ENCODE measurements at places on chromosomes 1 and 21.
A peak's percentile ranks its signal among the peaks of the same experiment; 100 is the strongest.

DNA sequence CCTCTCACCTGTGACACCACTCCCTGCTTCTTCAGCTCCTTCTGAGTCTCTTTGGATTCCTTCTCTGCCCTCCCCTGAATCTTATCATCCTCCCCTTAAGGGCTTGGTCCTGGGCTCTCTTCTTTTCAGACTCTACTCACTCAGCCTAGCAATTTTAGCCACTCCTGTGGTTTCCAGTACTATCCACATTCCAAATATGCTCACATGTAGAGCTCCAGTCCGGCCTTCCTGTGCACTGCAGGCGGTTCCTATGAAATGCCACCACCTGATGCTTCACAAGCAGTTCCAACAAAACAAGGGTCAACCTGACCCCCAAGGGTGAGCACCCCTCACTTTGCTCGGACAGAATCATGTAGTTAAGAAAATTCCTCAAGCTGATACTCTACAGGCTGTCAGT, 35.9 kb downstream of the MAB21L3 start:
- DNase-seq, result no peak

DNA sequence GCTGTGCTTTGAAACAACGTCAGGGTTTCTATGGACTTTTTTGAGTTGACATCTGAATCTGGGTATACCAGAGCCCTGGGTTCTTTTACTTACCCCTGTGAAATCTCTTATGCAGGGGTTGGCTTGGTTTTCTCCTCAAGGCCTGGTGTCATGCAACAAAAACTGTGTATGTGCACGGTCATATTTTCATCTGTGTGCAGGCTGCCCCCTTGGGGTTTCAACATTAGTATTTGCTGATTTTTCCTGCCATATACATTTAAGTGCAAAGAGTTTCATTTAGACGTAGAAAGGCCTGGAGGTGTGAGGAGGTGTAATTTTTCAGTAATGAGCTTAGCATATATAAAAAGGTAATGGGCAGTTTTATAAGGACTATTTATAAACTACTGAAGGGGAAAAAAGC, 22.0 kb upstream of the ZBTB18 start:
- DNase-seq, result no peak

DNA sequence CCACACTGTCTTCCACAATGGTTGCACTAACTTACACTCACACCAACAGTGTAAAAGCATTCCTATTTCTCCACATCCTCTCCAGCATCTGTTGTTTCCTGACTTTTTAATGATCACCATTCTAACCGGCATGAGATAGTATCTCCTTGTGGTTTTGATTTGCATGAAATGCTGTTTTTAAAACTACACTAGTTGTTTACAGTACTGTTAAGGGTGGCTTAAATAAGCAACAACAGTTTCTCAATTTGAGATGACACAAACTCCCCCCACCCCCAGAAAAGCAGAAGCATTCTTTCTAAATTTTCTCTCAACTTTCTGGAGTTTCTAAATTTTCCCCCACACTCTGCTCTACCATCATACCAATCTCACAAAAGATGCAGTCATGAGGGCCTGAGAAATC, 7.1 kb upstream of the SLAMF7 start:
- no peak for DNase-seq

GRCh38 chr1:31596737-31597097, 20.4 kb downstream of the TINAGL1 start:
- no peak for DNase-seq

DNA sequence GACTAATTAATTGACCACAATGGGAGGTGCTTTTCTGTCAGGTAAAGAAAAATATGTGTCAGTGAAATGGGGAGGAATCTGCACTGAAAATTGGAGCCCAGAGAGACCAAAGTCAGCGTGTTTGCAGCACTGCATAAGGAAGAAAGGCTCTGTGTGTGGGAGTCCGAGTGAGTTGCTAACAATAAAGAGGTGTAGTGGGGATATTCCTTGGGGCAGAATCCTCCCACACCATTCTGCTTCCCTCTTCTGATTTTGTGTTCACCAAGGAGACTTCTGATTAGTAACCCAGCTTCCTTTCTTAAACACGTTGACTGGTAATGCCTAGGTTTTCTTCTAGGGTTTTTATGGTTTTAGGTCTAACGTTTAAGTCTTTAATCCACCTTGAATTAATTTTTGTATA, 240.5 kb downstream of the RPS6KC1 start:
- DNase-seq, result no peak

GRCh38 chr1:2496087-2496622, 20.1 kb downstream of the PLCH2 start:
- DNase-seq, result no peak

GRCh38 chr1:9676815-9677393, 25.4 kb downstream of the PIK3CD start:
- no peak for DNase-seq

- no peak for DNase-seq
Observed at GRCh38 chr1:200458780-200459179, 48.9 kb upstream of the ZNF281 start.

DNA sequence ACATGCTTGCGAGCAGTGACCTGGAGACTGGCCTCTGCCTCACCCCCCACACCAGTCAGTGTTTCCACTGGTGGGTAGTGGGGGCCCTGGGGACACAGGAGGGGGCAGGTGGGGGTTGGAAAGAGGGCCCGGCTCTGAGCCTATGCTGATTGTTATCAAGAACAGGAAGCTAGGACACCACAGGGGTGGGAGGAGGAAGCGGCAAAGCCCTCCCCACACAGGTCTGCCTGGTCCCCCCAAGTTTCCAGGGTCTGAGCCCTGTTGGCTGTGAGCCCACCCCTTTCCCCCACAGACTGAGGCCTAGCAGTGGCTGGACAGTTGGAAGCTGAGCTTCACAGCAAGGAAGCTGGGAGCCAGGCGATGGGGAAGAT, 1.6 kb upstream of the PTPN7 start:
- peak; percentile 38 for DNase-seq

DNA sequence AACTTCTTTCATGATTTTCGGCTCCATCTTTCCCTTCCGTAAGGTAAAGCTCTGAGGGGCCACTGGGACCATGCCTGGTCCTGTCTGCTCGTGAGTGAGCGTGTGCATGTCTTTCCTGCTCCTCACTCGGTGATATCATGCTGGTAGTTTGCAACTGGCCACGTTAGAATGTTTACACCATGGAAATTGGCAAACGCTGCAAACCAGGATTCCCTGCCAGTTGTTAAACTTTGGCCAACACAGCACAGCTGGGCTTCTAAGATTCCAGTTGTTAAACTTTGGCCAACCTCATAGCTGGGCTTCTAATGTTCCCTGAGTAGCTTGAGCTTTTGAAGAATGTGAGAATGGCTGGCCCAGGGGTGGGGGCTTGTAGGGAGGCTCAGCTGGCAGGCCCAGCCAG, 68.0 kb upstream of the ACTL8 start:
- DNase-seq, result no peak

- no peak for DNase-seq
Observed at GRCh38 chr1:171286032-171286705, 27.8 kb upstream of the FMO4 start.

- no peak for DNase-seq
Observed at GRCh38 chr1:33258788-33259274, 2.5 kb downstream of the ZNF362 start.

DNA sequence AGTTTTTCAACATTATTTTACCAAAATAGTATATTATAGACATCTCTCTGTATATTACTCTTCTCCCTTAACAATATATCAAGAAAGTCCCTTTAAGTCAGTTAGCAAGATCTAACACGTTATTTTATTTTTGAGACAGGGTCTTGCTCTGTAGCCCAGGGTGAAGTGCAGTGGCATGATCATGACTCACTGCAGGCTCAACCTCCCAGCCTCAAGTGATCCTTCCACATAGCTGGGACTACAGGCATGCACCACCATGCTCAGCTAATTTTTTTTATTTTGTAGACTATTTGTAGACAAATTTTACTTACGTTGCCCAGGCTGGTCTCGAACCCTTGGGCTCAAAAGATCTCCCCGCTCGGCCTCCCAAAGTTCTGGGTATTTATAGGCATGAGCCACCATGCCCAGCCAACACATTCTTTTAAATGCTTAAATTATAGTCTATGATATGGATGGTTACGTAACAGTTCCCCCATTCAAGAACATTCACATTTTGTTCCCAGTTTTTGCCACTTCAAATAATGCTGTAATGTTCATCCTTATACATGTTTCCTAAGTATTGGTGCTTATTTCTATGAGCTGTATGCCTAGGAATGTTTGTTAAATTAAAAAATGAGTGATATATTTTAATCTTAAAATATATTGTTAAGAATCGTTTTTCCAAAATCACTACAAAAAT, 70.4 kb downstream of the TUT4 start:
- no peak for DNase-seq

GRCh38 chr1:100398648-100399047, 46.3 kb downstream of the CDC14A start:
- no peak for DNase-seq

DNA sequence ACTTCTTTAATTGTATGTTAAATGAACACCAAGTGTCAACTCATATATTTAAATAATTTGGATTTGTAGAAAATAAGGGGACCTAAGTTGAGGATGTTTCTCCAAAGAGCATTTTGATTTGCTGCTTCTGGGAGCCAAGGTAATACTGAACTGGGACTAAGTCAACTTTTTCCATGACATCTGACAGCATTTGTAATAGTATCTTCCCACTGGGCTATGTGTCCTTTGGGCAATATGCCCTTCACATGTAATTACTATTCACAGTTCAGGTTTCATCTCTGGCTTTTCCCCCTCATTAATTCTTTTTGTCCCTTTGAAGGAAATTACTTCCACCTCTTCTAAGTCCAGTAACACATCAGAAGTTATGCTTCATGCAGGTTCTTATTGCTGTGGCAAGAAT, 36.7 kb upstream of the HP1BP3 start:
- DNase-seq, result no peak

DNA sequence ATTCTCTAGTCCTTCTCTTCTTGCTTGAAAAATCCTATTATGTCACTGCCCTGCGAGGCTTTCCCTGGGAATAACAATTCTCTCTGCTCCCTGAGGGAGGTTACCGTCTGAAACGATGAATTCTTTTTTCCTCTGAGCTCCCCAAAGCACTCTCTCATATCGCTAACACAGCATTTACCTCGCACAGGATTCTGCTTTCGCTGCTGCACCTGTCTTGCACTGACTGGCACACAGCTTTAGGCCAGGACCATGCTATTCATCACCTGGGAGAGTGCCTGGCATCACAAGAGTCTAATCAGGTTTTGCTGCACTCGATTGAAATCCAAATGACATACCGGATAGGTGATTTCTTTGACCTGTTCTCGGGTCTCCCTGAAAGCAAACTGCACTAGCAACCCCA, 52.8 kb upstream of the GNG4 start:
- DNase-seq, result no peak

DNA sequence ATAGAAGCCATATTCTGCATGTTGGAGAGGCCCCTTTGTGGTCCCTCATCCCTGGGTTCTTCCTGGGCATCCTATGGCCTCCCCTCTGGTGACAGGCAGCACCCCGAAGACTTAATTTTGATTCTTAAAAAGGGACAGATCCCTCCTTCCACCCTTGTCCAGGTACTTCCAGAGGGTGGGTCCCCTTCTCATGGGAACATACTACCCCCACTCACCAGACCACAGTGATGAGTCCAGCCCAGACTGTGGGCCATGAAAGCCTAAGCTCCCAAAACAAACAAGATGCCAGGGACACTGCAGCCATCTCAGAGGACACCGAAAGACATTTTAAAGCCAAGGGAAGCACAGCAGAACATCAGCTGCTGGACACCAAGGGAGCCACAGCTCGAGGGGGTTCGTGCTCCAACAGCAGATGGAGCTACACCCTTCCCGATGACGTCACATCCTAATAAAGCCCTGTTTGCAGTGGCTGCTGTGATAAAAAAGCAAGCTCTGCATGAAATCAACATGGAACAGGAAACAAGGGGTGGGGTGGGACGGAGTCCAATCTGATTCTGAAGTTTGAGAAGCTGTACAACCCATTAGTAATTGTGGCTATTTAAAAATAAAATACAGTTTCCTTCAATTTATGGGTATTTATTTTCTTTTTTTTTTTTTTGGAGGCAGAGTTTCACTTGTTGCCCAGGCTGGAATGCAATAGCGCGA, 32.4 kb downstream of the GNB1 start:
- DNase-seq, result no peak

DNA sequence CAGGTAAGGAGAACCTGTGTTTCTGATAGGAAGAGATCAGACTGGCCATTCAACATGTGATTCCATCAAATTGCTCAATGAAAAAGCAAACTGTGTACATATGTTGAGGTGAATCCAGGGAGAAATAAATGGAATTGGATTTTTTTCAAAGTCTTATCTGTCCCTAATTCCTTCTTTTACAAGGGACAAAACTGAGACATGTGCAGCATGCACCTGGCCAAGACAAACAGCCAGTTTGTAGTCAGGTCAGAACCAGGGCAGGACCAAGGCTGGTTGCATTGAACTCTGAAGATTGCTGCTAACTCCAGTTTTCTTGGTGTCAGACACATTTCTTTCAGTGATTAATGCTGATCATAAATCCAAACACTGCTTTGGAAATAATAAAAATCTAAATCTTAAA, 69.6 kb upstream of the CCDC190 start:
- no peak for DNase-seq

DNA sequence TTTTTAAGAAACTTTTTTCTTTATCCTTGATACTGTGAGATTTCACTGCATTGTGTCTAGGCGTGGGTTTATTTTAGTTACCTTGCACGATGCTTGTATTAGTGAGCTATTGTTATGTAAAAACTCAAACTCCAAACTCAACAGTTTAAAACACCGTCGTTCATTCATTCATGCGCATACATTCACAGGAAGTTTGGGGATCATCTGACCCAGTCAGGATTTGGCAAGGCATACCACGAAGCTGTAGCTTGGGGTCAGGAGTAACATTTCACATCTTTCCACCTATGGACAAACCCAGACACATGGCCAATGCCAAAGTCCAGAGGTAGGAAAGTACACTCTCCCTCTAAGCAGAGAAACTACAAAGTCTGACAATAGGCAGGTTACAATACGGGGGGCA, 324.6 kb upstream of the CHRM3 start:
- no peak for DNase-seq

DNA sequence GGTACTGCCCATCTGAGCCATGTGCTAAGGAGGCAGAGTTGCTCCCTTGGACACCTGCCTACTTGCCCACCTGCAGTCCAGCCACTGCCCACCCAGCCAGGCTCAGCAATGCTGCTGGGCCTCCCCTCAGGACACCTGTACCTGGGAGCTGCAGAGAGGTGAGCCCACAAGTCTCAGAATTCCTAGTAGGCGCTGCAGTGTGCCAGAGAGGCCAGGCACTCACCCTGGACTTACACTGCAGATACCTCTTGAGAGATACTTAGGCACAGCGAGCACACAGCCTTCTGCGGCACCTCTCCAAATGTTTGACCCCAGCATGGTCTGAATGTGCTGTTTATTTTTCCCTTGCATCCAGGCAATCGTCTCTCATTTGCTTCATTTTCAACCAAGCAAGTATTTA, 71.0 kb downstream of the PGBD5 start:
- no peak for DNase-seq

DNA sequence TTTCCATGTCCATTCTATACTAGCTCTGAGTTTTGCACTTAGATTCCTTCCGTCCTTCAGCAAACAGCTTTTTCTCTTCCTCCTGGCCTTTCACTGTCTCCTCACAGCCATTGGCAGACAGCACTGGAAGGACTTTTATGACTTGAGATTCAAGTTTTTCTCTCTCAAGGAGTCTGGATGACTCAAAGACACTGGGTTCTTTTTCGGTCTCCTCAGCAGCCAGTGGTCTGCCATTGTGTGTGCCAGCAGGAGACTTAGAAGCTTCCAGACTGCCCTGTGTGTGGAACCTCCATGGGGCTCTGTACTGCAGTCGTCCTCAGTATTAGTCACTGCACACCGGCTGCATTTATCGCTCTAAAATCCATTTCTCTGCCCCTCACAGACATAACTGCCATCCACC, 30.5 kb downstream of the NTNG1 start:
- DNase-seq, result no peak

GRCh38 chr21:40562242-40563002, 284.5 kb downstream of the DSCAM start:
- DNase-seq, result no peak

- DNase-seq, result no peak
Observed at GRCh38 chr1:237736372-237737029, 154.2 kb downstream of the ZP4 start.

All from stimulated activated CD4-positive, alpha-beta T cell treated with anti-CD3 and anti-CD28 coated beads, Interleukin-4, amount 100 ng/mL, for 1 hour (primary cell).